Activated T-helper 17 cell treated with anti-CD3 and anti-CD28 coated beads, Interleukin-2, amount 50 U/mL, for 72 hours (primary cell): ENCODE measurements at places on chromosomes 16 and 17.
A peak's percentile ranks its signal among the peaks of the same experiment; 100 is the strongest.

GRCh38 chr16:7304279-7304678 is 28.4 kb upstream of the RBFOX1 start:
- ATAC-seq, result no peak

GRCh38 chr16:49834531-49835151 is 21.3 kb downstream of the ZNF423 start:
- ATAC-seq, result no peak

- peak; percentile 53 for ATAC-seq
Measured at GRCh38 chr16:57994778-57995177, 5.7 kb downstream of the ZNF319 start.

DNA sequence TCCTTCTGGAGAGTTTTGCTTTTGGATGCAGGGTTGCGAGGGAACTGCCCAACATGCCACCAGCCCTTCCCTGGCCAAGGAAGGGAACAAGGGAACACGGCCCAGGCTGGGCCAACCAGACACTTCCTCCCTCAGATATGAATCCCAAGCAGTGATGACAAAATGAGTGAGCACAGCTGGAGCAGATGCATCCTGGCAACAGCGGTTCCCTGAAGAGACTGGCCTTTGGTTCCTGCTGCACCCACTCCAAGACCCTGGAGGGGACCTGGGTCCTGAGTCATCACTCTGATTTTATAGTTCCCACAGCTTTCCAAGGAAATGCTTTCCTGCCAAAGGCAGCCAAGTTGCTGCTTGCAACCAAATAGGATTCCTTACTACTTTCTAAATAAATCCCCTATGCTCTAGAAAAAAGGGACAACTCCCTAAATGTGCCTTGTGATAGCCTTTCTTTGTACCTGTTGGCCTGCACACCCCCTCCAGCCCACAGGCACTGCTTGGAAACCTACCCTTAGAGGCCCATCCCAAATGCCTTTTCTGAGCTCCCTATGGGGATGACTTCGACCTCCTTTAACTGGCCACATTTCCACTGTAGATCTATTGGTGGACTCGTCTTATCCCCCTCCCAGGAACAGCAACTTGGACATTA is 5.3 kb downstream of the ST3GAL2 start:
- no peak for ATAC-seq

GRCh38 chr16:77043076-77043475 is 147.9 kb upstream of the MON1B start:
- no peak for ATAC-seq

GRCh38 chr17:82870541-82870940 is 30.7 kb upstream of the ZNF750 start:
- ATAC-seq, result no peak

- no peak for ATAC-seq
Measured at GRCh38 chr17:44128383-44128782, 4.9 kb upstream of the HDAC5 start.

DNA sequence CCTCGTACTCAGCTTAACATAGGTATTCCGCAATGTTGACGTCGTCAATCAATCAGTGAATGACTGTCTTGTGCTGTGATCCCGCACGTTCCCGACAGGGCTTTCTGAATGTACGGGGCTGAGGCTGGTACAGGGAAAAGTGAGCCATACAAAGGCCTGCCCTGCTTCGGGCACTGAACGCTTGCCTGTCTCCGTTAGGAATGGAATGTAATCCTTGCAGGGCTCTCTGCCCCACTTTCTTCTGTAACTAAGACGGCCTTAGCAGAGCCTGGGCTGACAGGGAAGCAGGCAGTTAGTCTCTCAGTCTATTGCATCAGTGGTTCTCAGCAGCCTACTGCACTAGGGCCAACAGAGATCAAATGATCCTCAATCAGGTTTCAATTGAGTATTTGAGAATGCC is 16.2 kb upstream of the MYH3 start:
- ATAC-seq, result no peak

DNA sequence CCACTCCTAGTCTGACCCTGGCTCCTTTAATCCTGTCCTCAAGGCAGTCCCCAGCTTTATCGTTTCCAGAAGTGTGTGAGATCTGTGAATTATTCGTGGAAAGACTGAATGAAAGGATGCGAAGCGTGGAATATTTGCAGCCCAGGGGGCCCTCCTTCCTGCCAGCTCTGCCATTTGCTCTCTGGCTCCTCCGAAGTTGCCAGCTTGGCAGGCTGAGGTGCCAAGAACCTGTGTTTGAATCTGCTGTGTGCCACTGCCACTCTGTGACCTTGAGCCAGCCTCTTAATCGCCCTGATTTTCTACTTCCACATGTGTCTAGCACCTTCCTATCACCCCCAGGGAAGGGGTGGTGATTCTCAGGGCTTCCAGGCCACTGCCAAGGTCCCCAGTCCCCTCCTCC is 10.8 kb downstream of the TBKBP1 start:
- no peak for ATAC-seq

GRCh38 chr16:50547340-50548124 is 664 bp upstream of the NKD1 start:
- peak; percentile 71 for ATAC-seq

- ATAC-seq, result no peak
Measured at GRCh38 chr17:27848931-27849330, 44.2 kb downstream of the LYRM9 start.

DNA sequence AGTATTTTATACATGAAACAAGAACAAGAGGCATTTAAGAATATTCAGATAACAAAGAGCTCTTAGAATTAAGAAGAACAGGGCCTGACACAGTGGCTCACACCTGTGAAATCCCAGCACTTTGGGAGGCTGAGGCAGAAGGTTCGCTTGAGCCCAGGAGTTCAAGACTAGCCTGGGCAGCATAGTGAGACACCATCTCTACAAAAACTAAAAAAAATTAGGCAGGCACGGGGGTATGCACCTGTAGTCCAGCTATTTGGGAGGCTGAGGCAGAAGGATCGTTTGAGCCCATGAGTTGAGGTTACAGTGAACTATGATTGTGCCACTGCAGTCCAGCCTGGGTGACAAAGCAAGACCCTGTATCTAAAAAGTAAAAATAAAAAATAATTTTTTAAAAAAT is 12.5 kb upstream of the BRIP1 start:
- ATAC-seq, result no peak

GRCh38 chr17:71762526-71762925 is 358.3 kb upstream of the SOX9 start:
- no peak for ATAC-seq

- no peak for ATAC-seq
Measured at GRCh38 chr16:2468725-2469398, 2.2 kb upstream of the NTN3 start.

GRCh38 chr16:73054125-73054484 is 6.2 kb upstream of the ZFHX3 start:
- no peak for ATAC-seq

DNA sequence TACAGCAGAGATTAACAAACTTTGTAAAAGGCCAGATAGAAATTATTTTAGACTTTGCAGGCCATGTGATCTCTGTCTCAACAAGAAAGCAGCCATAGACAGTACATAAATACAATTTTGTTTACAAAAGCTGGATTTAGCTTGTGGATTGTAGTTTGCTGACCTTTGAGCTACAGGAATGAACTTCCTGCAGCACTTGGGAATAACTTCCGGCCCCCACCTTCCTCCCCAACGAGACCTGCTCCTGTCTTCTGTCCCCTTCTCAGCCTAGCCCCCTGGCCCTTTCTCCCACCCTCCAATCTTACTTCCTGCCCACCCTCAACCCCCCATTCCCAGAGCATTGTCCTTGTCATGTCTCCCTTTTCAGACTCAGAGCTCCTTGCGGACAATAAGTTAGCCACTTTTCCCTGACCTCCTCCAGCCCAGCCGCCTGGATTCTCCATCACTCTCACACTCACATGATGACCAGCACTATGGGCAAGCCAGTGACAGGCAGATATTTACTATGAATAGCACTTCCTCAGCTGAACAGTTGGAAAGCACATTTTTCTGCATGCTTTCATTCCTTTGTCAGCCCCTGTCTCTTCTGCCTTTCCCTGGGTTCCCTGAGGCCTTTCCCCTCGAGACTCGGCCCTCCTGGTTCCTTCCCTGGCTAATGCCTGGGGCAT is 27.6 kb upstream of the DLX3 start:
- ATAC-seq, result no peak

- no peak for ATAC-seq
Measured at GRCh38 chr16:73113336-73113735, 65.4 kb upstream of the ZFHX3 start.

GRCh38 chr16:53922807-53923571 is 219.0 kb downstream of the FTO start:
- no peak for ATAC-seq

- peak; percentile 65 for ATAC-seq
Measured at GRCh38 chr16:71367241-71367976, 8.9 kb downstream of the CALB2 start.

DNA sequence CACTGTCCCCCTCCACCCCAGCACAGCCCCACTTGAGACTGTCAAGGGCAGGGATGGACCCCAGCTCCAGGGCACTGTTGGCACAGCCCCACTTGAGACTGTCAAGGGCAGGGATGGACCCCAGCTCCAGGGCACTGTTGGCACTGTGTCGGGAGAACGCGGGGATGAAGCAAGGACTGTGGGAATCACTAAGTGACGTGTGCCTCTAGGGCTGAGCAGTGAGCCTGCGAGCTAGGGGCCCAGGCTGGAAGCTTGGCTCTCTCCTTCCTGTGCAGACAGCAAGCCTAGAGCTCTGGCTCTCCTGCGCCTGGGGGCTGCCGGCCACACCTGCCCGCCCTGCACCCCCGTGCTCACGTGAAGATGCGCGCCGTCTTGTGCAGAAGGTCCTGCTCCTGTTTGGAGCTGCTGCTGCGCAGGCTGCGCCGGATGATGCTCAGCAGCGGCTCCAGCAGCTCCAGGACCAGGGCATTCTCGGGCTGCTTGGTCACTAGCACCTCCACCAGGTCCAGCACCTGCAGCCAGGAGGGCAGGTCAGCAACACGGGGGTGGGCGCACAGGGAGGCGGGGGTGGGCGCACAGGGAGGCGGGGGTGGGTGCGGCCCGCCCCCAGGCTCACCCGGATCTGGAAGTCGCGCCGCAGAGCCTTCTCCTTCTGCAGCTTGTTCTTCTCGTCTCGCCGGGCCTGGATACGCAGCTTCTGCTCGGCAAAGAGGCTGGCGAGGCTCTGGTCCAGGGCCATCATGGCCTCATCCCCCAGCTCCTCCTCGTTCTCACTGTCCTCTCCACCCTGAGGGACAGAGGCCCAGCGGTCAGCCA is 10.8 kb downstream of the MYBBP1A start:
- ATAC-seq, result no peak

DNA sequence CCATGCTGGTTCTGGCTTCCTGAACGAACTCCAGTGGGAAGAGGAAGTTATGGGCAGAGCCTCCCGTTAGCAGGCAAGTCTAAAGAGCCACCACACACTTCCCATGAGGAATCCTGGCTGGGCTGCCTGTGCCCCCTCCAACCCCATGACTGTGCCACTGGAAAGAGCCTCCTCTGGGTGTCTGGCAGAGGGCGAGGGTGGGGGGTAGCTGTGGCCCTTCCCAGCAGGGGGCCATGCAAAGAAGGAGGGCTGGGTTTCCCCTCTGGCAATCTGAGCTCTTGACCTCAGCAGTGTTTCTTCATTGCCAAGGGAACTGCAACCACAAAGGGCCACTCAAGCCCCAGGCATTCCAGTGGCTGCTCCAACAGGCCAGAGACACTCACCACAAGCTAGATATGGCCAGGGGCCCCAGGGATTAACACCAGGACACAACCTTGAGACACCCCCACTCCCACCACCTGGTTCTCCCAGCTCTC is 1.7 kb upstream of the RRAD start:
- no peak for ATAC-seq

GRCh38 chr16:52090080-52090479 is 456.9 kb downstream of the TOX3 start:
- ATAC-seq, result no peak

DNA sequence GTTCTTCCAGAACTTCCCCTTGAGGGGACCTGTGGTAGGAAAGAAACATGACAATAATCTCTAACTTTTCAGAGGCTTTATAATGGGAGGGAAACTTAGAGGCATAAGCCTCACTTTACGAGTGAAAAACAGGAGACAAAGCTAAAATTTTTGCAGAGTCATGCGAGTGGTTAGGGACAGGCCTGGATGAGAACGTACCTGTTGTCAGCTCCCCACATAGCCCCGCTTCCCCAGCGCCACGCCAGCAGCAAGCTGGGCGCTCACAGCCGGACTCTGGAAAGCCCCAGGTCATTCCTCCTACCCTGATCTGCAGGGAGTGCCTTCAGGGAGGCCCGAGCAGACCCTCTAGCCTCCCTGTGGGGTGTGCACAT is 53.6 kb downstream of the LDHD start:
- ATAC-seq, result no peak

DNA sequence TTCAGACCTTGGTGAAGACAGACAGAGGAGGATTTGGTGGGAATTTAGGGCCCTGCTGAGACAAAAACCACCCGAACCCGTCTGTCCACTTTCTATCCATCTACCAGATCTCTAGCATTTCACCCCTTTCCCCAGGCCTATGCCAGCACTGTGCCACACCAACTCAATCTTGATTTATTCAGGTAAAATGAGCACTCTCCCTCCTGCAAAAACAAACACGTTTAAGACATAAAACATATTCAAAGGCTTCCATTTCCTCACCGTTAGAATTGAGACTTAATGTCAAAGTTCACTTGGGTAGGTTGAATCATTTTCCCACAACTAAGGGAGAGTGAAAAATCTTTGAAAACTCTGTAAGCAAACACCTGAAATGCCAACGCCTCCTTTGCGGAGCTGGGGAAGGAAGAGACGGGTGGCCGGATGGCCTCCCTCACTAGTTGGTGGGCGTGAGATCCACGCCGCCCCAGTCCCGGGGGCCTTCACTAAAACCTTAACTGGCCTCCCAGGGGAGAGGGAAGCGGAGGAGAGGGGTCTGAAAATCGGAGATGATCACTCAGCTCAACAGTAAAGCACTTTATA is 862 bp downstream of the DCAKD start:
- peak; percentile 9 for ATAC-seq

- no peak for ATAC-seq
Measured at GRCh38 chr17:56754523-56755208, 79.1 kb downstream of the C17orf67 start.

DNA sequence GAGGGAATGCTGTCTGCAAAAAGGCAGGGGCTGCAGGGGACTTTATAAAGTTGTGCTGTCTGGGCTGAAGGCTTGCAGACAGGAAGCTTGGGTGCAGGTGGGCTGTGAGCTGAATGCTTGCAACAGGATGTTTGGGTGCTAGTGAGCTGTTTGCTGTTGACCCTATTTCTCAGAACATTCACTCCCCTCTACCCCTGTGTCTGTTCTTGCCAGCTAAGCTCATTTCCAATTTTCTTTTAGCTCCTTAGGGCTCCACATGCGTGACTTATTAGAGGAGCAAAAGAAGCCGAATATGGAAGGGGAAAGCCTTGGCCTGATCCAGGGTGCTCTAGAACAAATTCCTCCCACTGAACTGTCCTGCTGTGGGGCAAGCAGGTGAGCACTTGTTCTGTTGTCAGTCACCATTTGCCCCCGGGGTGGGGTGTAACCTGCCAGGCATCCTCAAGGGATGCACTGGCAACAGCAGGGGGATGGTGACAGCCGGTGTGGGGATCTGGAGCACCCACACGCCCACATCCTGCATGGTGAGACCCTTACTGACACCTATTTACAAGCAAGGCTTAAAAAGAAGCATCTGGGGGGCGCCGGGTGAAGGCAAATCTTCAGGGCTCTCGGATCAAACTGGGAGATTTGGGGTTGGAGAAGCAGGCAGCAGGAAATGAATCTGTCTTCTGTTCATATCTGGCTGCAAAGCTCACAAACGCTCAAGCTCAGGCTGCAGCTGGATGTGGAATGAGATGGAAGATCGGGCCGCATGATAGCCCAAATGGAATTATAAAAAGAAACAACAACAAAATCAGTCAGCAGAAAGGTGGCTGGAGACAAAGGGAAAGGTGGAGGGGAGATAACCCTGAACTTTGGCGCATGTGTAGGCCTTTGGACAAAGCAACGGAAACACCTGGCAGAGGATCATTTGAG is 21.1 kb upstream of the NUP93 start:
- ATAC-seq, result peak; percentile 26

- no peak for ATAC-seq
Measured at GRCh38 chr16:72621651-72622050, 426.3 kb downstream of the ZFHX3 start.
